T-cell (primary cell): ENCODE measurements at places on chromosomes 16 and 17. TPM values are rescaled to one million over a fixed set of nuclear protein-coding genes. Genes with fewer than 3 reads are reported as not detected.

The CDRT4 gene
- 4.7 TPM for total RNA-seq

- DNase-seq = no peak
These were observed 2074.3 kb downstream of the TP53TG3F start for GRCh38 chr16:35533683-35534082.

DNA sequence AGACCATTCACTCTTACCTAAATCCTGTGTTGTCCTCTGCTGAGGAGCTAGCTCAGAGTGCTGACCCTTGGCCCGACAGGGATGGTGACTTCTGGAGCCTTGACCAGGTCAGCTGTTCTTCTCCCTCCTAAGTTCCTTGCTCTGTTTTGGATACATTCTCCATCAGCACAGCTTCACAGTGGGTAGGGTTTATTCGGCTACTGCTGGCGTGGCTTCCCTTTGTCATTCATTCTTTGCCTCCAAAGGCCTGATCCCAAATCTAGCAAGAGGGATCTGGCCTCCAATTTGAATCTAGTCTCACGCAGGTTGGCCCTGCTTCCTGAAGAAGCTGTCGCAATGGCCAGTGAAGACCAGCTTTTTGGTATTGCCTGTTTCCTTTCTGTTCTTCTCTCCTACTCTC, 116.6 kb downstream of the SHISA9 start:
- no peak for DNase-seq

DNA sequence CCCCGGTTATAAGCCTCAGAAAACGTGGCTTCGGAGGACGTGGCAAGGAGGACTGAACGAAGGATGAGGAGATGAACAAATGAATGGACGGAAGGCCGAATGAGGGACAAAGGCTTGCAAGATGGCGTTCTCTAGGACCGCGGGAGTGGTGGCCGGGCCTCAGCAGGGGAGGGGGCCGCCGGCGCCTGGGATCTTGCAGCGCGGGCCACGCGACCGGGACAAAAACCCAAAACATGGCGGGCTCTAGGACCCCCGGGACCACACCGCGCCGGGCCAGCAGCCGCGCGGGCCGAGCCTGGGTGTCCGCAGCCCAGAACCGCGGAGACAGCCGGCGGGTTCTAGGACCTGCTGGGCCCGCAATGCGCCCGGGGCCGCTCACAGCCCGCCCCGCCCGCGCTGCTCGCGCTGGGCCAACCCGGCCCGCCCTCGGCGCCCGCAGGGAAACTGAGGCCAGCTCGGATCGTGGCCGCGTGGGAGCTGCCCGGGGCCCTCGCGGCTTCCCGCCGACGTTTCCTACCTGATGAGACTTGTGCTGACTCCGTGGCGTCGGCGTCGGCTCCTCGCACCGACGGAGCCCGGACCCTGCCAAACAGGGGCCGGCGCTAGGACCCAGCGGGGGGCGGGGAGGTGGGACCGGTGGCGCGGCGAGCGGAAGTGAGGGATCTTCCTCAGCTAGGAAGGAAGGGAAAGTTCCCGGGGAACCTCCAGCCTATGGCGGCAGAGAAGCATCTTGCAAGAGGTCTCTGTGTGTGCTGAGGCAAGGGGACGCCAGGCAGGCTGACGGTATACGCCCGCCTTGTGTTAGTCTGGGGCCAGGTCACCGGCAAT, 684 bp downstream of the ZNF668 start:
- DNase-seq = peak; percentile 84

DNA sequence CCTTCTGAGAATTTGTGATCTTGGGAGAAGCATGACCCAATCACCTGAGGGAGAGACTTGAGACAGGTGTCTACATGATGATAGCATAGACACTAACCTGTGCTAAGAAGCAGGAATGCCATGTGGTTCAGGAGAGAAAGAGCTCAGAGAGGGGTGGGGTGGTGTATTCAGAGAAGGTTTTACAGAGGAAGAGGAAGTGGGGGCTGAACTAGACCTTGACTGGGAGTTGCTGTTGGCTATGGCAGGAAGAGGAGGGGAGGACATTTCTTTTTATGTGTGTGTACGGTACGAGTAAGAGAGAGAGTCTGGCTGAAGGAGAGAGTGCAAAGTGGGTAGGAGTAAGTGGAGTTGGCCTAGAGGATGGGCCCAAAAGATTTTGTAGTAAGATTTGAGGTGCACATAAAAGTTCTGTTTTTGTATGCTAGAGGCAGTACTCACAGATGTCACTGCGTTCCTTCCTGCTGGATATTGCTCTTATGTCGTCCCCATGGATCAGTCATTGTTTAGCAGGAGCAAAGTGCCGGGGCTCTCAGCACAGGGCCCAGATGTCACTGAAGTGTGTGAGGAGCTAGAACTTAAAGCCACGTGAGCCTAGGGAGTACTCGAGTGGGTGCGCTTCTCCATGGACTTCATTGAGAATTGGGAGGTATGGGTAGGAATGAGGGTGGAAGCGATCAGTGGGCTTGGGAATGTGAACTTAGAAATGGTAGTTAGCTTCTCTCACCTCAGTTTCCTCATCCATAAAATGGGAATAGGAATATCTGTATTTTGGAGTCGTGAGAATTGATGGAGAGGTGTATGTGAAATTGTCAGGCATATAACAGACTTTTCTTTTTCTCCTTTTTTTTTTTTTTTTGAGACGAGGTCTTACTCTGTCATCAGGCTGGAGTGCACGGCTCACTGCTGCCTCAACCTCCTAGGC, 22.1 kb downstream of the SLC7A6 start:
- DNase-seq = no peak

DNA sequence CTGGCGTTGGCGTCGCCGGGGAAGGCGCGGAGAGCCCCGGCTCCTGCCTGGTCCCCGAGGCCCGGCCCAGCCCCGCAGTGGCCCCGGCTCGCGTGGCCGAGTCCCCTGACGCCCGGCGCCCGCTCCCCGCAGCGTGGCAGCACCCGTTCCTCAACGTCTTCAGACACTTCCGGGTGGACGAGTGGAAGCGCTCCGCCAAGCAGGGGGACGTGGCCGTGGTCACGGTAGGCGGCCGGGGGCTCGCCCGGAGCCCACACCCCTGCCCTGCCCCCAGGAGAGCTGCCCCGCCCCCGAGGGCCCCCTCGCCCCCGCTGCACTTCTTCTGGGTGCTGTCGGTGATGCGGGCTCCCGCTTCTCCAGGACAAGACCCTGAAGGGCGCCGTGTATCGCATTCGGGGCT, 466 bp downstream of the WDR90 start:
- DNase-seq = no peak

DNA sequence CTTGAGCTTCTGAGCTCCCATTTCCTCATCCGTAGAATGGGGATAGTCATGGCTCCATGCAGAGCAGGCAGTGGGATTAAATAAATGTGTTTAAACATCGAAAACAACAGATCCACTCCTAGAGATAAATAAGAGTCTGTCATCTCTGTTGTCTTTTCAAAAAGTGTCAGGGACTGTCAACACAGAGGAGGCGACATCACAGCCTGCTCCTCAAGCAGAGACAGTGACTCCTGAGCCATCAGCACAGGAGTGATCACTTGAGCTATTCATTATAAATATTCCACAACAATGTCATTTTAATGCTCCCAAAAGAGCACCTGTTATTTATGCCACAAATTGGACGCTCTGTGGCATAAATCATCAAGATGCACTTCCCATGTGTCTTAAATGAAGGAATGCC, 605.6 kb upstream of the CDH5 start:
- DNase-seq = no peak

DNA sequence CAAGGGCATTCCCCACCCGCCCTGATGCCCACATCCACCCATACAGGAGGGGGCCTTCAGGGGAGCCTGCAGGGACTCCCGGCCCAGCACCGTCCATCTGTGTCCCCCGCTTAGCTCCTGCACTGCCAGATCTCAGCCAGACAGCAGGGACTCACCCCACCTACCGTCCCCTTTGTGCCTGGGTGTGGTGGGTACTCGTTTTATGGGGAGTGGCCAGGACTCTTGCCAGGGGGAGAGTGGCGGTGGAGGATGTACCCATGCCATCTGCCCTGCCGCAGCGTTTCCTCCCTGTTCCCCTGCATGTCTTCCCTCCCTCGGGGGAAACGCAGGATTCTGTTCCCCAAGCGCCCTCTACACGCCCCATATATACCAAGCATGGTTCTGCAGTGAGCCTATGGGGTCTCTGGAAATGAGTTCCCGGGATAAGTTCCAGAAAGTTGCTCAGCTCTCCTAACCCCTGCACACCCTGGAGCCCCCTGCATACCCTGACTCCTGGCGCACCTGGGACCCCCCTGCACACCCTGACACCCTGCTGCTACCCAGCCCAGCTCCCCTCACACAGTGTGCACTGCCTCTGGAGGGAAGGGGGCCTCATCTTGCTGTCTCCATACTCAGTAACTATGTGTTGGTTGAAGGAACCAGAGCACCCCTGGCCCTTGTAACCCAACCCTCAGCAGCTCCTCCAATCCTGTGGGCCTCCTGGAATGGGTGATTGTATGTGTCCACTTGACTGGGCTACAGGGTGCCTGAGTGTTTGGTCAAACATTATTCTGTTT, 4.2 kb upstream of the MAFG start:
- DNase-seq = no peak
